ENCODE measurements at places on chromosomes 11 and 22. TPM values are rescaled to one million over a fixed set of nuclear protein-coding genes. Genes with fewer than 3 reads are reported as not detected.

The HPX gene
- total RNA-seq, result 0.40 TPM

The OR2AG2 gene
- total RNA-seq, result not detected

The PACSIN3 gene
- total RNA-seq, result 1.5 TPM

- no peak for DNase-seq
- H3K36me3 ChIP-seq, result no peaks in the 10 kb centered on the region
- H3K4me1 ChIP-seq, result peaks cover 63% of the 10 kb centered on the region
- H3K27me3 ChIP-seq, result peaks cover 18% of the 10 kb centered on the region
- H3K27ac ChIP-seq, result no peak overlapping the region
- H3K4me3 ChIP-seq, result no peak overlapping the region
Measured at GRCh38 chr22:22818861-22819855, 68.5 kb upstream of the IGLL5 start.

DNA sequence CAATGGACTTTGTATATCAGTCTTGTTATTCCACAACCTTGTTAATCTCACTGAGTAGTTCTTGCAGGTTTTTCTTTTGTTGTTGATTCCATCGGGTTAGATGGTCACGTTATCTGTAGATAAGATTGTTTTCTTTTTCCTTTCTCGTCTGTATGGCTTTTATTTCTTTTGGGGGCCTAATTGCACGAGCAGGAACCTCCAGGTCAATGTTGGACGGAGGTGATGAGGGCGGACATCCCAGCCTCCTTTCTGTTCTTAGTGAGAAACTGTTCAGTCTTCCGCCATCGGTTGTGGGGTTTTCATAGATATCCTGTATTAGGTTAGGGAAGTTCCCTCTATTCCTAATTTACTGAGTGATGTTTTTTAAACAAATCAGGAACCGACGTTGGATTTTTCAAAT lies 4.8 kb upstream of the PRR33 start:
- no peaks in the 10 kb centered on the region for H3K36me3 ChIP-seq
- H3K27me3 ChIP-seq, result peaks cover 2% of the 10 kb centered on the region
- H3K4me3 ChIP-seq, result no peak overlapping the region
- no peak overlapping the region for H3K27ac ChIP-seq

GRCh38 chr22:19086417-19086816 lies 35.8 kb downstream of the DGCR2 start:
- H3K27ac ChIP-seq, result no peak overlapping the region
- peaks cover 23% of the 10 kb centered on the region for H3K4me1 ChIP-seq
- H3K4me3 ChIP-seq, result no peak overlapping the region
- no peak for DNase-seq
- H3K36me3 ChIP-seq, result peaks cover 43% of the 10 kb centered on the region
